Right ventricle myocardium superior (tissue), 1 donor: ENCODE measurements at places on chromosomes 13 and 19.

- DNase-seq, result no peak
Observed at GRCh38 chr19:50975766-50976165, 6.4 kb upstream of the KLK6 start.

DNA sequence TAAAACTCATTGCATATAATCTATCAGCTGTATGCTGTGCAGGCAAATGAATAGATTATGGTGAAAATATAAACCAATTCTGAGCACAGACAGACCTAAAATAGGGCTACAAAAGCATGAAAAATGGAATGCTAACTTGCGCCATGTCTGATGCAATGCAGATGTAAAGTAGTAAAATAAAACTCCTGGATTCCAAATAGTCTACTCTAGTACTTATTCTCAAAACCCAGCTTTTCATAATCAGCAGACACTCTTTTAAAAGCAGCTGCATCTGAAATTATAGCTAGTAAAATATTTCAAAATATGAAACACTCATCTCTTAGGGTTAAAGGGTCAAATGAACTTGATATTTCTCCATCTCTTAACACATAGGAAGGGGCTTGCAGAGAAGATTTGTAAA is 4.7 kb upstream of the POMP start:
- no peak for DNase-seq

GRCh38 chr13:75194717-75195462 is 287.1 kb downstream of the TBC1D4 start:
- DNase-seq, result no peak

GRCh38 chr13:106528718-106529414 is 6.6 kb downstream of the EFNB2 start:
- no peak for DNase-seq

DNA sequence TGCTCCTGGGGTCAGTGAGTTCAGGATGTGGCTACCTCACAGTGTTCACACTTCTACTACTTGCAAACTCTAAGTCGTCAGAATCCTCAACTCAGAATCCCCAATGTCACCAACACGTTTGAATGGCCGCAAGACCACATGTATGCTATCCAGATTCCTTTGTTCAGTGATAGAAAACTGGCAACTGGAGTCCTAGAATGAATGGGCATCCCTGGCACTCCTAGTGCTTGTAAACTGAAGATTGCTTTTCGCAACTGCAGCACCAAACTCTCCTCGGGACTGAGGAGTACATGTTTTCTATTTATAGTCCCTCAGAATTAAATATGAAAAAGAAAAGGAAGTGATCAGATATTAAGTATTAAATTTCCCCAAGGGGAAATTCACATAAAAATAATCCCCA is 4.9 kb downstream of the SMAD9 start:
- DNase-seq, result no peak

GRCh38 chr19:46463516-46463915 is 7.8 kb downstream of the PNMA8A start:
- DNase-seq, result no peak

DNA sequence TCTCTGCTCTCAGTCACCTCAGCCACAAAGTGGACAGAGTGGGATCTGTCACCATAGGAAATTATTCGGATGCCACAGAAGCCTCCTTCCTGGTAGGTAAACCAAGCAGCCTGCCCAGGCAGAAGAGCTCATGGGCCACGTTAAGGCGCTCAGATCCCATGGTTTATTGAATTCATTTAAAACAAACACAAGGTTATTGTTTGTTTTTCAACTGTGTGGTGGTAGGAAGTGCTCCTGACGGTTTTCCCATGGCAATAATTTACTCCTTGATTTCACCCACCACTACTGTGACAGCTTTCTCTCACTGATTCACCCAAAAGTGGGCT is 14.4 kb downstream of the BCAM start:
- DNase-seq, result no peak

DNA sequence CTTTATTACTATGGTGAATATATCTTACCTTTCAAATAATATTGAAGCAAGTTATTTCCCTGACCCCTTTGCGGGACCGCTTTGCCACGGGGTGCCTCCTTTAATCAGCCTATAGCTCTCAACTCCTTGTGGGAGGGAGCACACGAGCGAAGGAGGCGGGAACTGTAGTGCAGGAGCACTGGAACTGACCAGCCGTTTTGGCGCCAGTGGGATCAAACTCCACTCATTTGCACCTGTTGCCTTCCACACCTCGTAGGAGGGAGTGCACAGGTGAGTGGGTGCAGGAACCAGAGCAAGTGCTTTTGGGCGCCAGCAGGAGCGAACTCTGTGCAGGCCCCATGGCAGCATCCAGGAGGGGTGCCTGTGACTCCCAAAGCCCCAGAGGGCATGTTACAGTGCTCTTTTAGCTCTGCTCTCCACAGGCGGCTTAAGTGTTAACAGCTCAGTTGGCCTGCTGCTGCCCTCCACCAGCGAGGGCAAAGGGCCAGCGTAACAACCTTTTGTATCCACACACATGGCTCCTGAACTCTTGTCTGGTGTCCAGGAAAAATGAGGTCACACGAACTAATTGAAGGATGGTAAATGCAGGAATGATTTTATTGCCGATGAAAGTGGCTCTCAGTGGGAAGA is 206.9 kb downstream of the GGACT start:
- no peak for DNase-seq

GRCh38 chr13:73945382-73945781 is 188.8 kb downstream of the KLF12 start:
- DNase-seq, result no peak

- DNase-seq, result no peak
Observed at GRCh38 chr13:101301053-101301452, 115.3 kb downstream of the NALCN start.

DNA sequence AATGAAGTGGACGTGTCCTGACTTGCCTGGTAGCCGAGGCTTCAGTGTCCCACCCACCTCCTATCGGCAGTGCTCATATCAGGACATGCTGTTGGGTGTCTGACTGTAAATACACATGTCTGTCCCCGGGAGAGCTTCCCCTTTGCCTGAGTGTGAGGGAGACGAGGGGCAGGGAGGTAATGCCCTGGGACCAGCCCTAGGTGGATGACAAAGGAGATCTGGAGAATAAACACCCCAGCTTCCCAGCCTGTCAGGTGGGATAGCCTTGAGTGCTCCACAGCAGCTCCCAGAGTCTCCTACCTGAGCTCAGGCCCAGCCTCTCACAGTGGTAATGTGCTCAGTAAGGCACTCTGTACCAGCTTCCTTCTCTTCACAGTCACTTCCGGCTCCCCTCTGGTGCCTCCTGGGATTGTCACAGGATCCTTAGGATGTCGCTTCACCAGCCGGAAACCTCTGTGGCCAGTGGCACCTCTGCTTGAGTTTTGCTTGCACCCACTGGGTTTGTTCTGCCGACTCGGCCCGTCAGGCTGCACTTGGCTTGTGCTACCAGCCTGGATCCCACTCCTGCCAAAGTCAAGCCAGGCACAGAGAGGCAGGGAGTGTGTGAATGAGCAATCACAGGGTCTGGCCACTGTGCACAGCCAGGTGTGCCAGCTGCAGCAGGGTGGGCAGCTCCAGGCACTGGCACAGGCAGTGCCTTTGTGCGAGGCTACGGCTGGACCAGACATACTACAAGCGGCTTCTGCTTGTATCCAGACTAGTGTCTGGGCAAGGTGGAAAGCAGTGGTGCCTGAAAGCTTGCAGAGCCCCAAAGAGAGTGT is 54.4 kb upstream of the RGCC start:
- DNase-seq, result no peak

GRCh38 chr13:51825681-51826254 is 19.2 kb downstream of the TMEM272 start:
- no peak for DNase-seq

GRCh38 chr19:44588771-44589112 is 24.6 kb upstream of the IGSF23 start:
- no peak for DNase-seq

- DNase-seq, result no peak
Observed at GRCh38 chr19:29309637-29310036, 96.7 kb upstream of the UQCRFS1 start.

GRCh38 chr13:21812192-21812626 is 141.3 kb downstream of the FGF9 start:
- DNase-seq, result no peak

GRCh38 chr19:17025991-17026658 is 485 bp downstream of the CPAMD8 start:
- no peak for DNase-seq

DNA sequence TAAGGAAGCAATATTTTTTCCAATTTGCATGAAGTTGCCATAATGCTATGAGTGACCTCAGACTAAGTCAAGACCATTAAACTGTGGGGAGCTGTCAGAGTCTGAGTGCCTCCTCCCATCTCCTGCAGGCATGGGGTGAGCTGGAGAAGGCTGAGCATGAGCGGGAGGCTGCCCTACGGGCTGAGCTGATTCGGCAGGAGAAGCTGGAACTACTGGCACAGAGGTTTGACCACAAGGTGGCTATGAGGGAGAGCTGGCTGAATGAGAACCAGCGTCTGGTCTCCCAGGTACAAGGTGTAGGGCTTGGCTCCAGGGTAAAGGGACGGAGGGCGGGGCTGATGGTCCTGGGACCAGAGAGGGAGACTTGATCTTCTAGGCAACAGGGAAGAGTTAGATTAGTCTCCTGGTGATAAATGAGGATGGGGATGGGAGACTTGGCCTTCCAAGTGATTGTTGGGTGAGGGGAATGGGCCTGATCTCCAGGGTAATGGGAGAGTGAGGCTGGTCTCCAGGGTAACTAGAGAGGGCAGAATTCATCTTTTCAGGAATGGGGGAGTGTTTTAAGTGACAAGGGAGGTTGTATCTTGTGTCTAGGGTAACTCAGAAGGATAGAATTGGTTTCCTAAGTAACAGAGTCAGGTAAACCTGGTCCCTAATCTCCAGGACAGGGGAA is 36.0 kb downstream of the SPTBN4 start:
- DNase-seq, result no peak

DNA sequence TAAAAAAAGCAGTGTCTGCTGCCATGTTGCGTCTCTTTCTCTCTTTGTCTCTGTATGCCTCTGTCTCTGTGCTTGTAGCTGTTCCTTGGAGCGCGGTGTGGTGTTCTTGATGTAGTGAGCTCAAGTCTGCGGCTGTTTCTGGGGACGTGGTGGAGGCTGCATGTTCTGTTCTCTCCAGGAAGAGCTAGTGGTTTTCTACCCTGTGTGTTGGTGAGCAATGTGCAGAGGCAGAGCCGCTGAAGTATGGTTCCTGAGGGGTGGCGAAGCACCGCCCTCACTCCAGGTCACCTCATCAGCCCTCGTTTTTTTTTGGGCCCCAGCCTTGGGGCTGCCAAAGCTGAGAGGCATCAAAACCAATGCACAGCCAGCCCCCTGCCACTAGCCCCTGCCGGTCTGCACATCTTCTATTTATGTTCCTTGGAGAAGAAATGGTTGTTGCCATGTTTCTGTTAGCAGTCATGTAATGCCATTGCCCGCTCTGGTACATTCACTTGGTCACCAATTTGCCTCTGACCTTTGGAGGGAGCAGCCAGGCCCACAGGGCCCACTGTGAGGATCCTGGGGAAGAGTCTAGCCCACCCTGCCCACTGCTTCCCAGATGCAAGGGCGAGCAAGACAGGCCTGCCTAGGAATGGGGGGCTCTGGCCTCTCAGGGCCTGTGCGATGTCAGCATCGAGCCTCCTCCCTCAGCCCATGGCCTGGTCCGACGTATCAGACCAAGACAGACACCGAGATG is 7.2 kb downstream of the HNRNPL start:
- DNase-seq, result peak; percentile 37

DNA sequence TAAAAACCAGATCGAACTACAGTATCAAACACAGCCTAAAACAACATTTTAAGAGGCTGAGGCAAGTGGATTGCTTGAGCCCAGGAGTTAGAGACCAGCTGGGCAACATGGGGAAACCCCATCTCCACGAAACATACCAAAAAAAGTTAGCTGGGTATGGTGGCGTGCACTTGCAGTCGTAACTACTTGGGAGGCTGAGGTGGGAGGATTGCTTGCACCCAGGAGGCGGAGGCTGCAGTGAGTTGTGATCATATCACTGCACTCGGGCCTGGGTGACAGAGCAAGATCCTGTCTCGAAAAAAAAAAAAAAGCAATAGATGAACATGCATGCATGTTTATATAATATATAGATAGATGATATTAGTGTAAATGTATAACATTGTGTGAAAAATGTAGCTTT is 5.2 kb upstream of the MRPS31 start:
- no peak for DNase-seq

GRCh38 chr19:2060884-2061494 is 9.9 kb upstream of the MKNK2 start:
- peak; percentile 87 for DNase-seq

DNA sequence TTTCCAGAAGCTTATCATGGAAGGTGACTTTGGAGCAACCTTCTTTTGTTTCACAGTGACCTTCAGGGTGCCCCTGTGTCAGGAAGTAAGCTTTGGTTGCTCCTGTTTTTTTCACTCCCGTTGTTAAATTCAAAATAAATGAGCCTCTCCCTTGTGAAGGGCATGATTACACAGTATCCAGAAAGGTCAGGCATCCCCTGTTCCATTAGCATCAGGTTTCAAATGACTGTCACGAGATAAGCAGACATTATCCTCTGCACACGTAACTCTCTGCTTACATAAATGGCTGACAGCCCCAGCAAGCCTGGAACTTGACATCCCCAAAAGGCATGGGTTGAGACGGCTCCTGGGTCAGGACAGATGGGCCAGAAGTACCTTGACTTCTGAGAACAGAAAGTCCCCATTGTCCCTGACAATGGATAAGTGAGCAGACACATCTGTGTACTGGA is 52.0 kb downstream of the RAB20 start:
- no peak for DNase-seq

GRCh38 chr13:47457626-47458025 is 543.4 kb downstream of the SUCLA2 start:
- no peak for DNase-seq

GRCh38 chr13:81388400-81388799 is 1047.5 kb upstream of the SPRY2 start:
- no peak for DNase-seq

- DNase-seq, result no peak
Observed at GRCh38 chr13:48644141-48644540, 9.6 kb upstream of the CYSLTR2 start.

DNA sequence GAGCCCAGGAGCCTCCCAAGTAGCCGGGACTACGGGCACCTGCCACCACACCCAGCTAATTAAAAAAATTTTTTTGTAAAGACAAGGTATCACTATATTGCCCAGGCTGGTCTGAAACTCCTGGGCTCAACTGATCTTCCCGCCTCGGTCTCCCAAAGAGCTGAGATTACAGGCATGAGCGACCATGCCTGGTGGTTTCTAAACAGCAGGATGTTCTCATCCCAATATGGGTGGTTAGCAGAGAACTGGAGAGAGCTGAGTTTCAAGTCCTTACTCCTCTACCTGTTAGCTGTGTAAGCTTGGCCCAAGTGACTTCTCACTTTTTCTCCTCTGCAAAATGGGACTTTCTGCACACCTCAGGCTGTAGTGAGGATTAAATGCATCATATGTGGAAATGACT is 8.0 kb downstream of the TMEM91 start:
- no peak for DNase-seq

DNA sequence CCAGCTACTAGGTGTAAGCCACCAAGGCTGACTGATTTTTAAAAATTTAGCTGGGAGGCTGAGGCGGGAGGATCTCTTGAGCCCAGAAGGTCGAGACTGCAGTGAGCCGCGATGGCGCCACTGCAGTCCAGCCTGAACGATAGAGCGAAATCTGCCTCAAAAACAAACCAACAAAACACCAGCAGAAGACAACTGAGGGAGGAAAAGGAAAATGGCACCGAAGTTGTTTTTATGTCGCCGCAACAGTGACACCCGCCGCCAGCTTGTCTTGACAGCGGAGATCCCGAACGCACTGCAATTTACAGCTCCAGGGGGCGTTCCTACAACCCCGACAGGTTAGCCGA is 298 bp upstream of the FAM98C start:
- no peak for DNase-seq

- DNase-seq, result no peak
Observed at GRCh38 chr13:102097708-102098107, 304.1 kb downstream of the FGF14 start.

GRCh38 chr19:35048911-35049411 is 7.4 kb downstream of the HPN start:
- peak; percentile 83 for DNase-seq
